ENCODE measurements at places on chromosomes 16 and 17.

- DNase-seq, result no peak
These were observed 1.7 kb upstream of the CES5A start for GRCh38 chr16:55876854-55877253.

DNA sequence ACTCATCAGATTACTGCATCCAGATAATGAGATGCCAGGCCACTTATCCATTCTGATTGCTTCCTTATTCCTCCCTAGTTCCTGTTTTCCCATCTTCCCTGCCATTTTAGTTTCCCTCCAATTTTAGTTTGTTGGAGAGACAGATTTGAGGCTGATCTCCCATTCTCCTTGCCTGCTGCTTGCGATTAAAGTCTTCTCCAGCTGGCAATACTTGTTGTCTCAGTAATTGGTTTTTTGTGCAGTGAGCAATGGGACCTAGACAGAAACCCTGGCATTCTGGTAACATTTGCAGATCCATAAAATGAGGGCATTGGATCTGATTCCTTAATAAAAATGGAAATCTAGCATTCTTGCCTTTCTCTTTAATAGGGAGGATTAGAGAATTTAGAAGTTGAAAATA lies 17.6 kb upstream of the ELAC2 start:
- DNase-seq, result no peak

DNA sequence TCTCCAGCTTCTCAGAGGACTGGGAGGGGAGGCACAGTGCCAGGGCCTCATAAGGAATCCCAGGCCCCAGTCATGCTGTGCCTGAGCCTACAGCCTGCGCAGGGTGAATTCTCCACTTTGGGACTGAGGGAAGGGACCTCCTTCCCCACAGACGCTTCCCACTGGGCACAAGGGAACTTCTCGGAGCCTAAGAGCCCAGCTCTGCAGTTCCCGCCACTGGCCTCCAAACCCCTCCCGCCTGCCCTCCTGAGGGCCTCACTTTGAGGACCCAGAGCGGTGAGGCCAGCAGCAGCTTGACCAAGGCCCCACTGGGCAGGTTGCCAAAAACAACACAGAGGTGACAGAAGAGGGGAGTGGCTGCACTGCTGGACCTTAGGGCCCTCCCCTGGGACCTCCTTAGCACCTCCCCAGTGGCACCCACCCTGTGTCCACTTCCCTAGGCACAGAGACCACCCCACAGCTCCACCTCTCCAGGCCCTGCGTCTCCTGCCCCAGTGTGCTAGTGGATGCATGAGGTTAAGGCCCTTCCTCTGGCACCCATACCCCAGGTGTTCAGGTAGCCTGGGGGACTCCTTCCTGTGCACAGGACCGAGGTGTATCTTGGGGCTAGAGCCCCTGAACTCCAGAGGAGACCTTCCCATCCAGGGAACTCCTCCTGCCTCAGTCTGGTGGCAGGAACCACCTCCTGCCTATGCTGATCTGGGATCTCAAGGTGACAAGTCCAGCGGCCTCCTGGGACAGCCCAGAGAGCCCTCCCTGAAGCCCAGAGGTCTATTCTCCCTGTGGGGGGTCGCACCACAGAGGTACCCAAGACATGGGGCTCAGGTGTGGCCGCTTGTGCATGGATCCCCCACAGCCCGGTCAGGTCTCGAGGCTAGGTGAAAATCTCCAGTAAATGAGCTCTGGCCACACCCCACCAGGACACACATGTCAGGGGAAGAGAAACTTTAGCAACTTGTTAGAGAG lies 3.4 kb downstream of the CASKIN2 start:
- no peak for DNase-seq

DNA sequence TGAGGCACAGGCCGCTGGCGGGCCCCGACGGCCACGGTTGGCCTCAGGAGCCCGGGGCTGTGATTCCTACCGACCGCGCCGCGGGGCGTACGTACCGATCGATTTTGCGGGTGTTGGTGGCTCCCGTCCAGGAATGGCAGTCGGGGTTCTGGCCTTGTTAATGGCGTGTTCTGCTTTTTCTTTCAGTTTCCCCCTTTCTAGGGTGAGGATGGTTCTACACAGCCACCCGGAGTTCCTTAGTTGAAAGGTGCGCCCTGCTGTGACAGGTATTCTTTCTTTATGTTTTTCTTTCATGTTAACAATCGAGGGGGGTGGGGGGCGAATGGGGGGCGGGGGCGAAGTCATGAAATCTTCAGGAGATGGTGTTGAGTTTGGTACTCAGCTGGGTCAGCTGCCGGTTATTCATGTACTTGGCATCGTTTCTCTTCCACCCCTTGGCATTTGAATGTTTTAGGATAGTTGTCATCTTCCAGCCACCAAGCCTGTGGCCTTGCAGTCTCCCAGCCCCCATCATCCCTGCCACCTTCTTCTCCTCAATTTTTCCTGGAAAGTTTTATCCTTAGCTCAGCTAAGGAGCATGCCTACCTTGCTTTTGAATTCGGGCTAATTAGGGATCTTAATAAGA lies 802 bp downstream of the CYLD start:
- peak; percentile 54 for DNase-seq

GRCh38 chr17:2796164-2797125 lies at the start of gene RAP1GAP2:
TSS of gene RAP1GAP2 (plus strand) at chr17:2796438. CDS start at chr17:2796528, 90 bp downstream.
- no peak for DNase-seq

DNA sequence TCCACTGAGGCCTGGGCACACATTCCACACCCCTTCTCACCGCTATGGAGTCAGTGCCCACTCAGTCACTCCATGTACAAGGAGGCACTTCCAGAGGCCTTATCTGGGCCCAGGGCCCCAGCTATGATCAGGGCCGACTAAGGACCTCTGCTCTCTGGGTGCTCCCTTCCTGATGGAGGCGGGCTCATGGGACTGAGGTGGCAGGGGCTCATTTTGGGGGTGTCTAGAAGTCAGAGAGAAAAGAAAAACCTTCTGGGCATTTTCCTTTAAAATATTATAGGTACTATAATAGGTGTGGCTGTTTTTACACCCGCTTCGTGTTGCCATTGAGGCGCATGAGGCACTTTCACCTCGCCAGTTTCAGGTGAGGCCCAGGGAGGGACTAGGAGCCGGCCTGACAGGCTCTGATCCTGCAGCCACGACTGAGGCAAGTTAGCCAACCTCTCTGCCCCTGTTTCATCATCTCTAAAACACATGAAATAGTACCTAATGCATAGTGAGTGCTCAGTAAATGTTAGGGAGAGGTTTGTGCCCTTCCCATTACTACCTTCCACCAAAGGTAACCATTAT lies 14.4 kb downstream of the B9D1 start:
- DNase-seq, result no peak

GRCh38 chr17:49157784-49158183 lies 25.2 kb downstream of the B4GALNT2 start:
- peak; percentile 49 for DNase-seq
